ENCODE measurements at places on chromosomes 11 and 22.

DNA sequence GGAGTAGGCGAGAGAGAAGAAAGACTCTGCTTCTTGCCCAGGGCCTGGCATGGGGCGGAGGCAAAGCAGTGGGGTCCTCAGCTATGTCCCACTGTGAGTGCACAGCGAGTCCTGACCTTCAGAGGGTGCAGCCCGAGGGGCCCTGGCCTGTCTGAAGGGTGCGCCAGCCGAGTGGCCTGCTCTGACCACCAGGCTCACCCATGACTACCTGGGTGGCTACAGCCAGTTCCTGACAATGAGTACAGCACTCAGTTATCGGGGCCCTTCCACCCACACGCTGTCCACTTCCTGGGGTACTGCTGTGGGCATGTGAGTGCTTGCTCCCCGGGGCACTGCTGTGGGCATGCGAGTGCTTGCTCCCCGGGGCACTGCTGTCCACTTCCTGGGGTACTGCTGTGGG, 74.1 kb upstream of the B3GAT1 start:
- H3K27me3 ChIP-seq = peaks cover 7% of the 10 kb centered on the region
- H3K27ac ChIP-seq = peak overlapping the region; percentile 22
- no peaks in the 10 kb centered on the region for H3K36me3 ChIP-seq
- DNase-seq = no peak
- H3K4me3 ChIP-seq = no peak overlapping the region

- no peaks in the 10 kb centered on the region for H3K36me3 ChIP-seq
- peaks cover 9% of the 10 kb centered on the region for H3K27me3 ChIP-seq
Measured at GRCh38 chr22:22552630-22553029, 6.4 kb downstream of the PRAME start.

DNA sequence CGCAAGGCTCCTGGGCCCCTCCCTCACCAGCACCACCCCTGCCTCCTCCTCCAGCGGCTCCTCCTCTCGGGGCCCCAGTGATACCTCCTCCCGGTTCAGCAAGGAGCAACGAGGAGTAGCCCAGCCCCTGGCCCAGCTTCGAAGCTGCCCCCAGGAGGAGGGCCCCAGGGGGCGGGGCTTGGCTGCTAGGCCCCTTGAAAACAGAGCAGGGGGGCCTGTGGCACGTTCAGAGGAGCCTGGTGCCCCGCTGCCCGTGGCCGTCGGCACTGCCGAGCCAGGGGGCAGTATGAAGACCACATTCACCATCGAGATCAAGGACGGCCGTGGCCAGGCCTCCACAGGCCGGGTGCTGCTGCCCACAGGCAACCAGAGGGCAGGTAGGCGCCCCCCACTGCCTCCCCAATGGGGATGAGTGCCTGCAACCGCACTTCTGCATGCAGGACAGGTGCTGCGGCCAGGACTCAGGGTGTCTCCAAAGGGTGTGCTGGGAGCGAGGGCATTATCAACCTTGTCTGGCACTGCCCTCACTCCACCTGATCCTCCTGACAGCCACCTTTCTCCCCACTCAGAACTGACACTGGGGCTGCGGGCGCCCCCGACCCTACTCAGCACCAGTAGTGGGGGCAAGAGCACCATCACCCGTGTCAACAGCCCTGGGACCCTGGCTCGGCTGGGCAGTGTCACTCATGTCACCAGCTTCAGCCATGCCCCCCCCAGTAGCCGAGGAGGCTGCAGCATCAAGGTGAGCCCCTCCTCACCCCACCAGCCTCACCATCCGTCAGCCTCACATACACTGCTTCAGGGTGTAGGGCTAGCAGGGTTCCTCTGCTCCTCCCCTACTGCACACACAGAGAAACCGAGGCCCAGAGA, 10.2 kb downstream of the SMTN start:
- DNase-seq = no peak
- no peaks in the 10 kb centered on the region for H3K4me1 ChIP-seq
- H3K27ac ChIP-seq = no peak overlapping the region
- peaks cover 3% of the 10 kb centered on the region for H3K36me3 ChIP-seq

DNA sequence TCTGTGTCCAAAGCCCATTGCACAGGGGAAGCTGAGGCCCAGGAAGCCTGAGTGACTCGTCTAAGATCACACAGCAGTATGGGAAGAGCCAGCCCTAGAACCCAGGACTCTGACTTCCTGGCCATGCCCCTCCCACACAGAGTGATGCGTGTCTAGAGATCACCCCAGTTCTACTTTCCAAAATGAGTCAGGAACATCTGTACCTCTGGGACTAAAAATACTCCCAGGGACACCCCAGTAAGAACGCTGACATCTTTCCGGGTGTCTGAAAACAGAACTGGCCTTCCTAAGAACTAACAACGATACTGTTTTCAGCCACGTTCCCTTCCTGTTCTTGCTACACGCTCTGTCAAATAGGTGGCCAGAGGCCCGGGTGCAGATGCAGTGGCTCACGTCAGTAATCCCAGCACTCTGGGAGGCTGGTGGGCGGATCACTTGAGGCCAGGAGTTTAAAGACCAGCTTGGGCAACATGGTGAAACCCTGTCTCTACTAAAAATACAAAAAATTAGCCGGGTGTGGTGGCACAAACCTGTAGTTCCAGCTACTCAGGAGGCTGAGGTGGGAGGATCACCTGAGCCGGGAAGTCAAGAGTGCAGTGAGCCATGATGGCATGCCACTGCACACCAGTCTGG, 21.7 kb upstream of the PDGFB start:
- peak overlapping the region; percentile 84 for H3K27ac ChIP-seq
- H3K4me1 ChIP-seq = no peaks in the 10 kb centered on the region
- no peak overlapping the region for H3K4me3 ChIP-seq
- no peaks in the 10 kb centered on the region for H3K27me3 ChIP-seq
- no peak for DNase-seq

DNA sequence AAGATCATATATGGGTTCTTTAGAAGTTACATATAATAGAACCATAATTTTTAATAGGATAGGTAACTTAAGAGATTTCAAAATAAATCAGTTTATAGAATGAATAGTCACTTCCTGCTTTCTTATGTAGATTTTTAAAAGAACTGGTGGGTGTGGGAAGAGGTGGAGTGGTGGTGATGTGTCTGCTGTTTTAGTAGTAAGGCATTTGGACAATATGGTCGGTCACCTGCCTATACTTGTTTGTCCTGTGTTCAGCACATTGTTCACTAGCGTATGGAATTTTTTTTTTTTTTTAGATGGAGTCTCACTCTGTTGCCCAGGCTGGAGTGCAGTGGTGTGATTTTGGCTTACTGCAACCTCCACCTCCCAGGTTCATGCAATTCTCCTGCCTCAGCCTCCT, 39.3 kb downstream of the CCDC81 start:
- no peaks in the 10 kb centered on the region for H3K36me3 ChIP-seq
- no peak overlapping the region for H3K27ac ChIP-seq

- no peak overlapping the region for H3K27ac ChIP-seq
- H3K27me3 ChIP-seq = peaks cover 36% of the 10 kb centered on the region
- H3K36me3 ChIP-seq = no peaks in the 10 kb centered on the region
- DNase-seq = no peak
Measured at GRCh38 chr11:74476536-74476935, 9.2 kb upstream of the KCNE3 start.

GRCh38 chr11:40397141-40397540, 1062.3 kb downstream of the LRRC4C start:
- no peaks in the 10 kb centered on the region for H3K27me3 ChIP-seq
- no peaks in the 10 kb centered on the region for H3K4me1 ChIP-seq
- H3K4me3 ChIP-seq = no peak overlapping the region
- H3K27ac ChIP-seq = no peak overlapping the region

GRCh38 chr22:35892192-35892591, 136.4 kb downstream of the RBFOX2 start:
- no peaks in the 10 kb centered on the region for H3K4me1 ChIP-seq
- no peak for DNase-seq
- peaks cover 48% of the 10 kb centered on the region for H3K27me3 ChIP-seq
- peaks cover 12% of the 10 kb centered on the region for H3K36me3 ChIP-seq
- no peak overlapping the region for H3K4me3 ChIP-seq
- no peak overlapping the region for H3K27ac ChIP-seq

GRCh38 chr11:100942016-100942415, 187.6 kb downstream of the PGR start:
- H3K4me1 ChIP-seq = no peaks in the 10 kb centered on the region
- H3K27me3 ChIP-seq = no peaks in the 10 kb centered on the region
- DNase-seq = no peak
- H3K27ac ChIP-seq = no peak overlapping the region
- H3K4me3 ChIP-seq = no peak overlapping the region

DNA sequence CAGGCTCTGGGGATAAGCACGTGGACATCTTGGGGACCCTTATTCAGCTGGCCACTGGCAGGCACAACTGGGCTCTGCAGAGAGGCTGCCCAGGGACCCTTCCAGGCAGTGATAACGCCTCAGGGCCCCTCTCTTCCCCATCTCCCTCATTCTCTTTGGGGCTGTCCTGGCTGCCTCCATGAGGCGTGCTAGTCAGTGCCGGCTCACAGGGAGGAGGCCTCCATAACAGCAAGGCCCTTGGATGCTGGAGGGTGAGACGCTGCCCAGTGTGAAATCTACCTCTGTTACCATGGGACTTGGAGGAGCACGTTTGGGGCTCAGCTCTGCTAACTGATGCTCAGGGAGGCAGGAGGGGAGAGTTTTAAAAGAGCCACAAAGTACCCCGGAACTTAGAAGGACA, 221.3 kb downstream of the CTTN start:
- H3K27ac ChIP-seq = no peak overlapping the region
- peaks cover 5% of the 10 kb centered on the region for H3K27me3 ChIP-seq
- DNase-seq = no peak
- H3K4me1 ChIP-seq = no peaks in the 10 kb centered on the region

DNA sequence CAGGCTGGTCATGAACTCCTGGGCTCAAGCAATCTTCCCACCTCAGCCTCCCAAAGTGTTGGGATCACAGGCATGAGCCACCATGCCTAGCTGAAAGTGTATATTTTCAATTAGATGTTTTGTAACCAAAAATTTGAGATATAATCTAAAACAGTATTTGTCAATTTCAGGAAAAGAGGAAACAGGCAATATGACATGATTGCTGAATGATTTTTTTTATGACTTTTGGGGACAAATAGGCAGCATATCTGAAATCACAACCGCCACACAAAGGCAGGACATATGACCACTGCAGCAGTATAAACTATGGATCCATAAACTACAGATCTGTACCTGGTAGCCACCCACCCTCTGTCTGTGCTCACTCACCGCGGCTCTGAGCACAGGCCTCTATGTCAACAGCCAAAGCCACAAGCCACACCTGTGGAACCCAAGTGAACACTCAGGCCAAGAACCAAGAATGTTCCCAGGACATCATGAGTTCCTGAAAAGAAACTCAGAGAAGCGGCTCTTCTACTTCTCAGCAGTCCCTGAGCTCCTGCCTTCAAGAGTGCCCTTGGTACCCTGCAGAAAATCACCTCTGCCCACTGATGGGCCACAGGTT, 22.5 kb downstream of the PISD start:
- peaks cover 17% of the 10 kb centered on the region for H3K4me1 ChIP-seq
- H3K4me3 ChIP-seq = peak overlapping the region; percentile 35
- no peaks in the 10 kb centered on the region for H3K27me3 ChIP-seq
- DNase-seq = no peak
- peaks cover 39% of the 10 kb centered on the region for H3K36me3 ChIP-seq

- H3K4me1 ChIP-seq = no peaks in the 10 kb centered on the region
- no peak overlapping the region for H3K27ac ChIP-seq
- no peak overlapping the region for H3K4me3 ChIP-seq
- peaks cover 16% of the 10 kb centered on the region for H3K27me3 ChIP-seq
- DNase-seq = no peak
- peaks cover 4% of the 10 kb centered on the region for H3K36me3 ChIP-seq
Measured at GRCh38 chr11:20066013-20066782, 94.1 kb downstream of the DBX1 start.

DNA sequence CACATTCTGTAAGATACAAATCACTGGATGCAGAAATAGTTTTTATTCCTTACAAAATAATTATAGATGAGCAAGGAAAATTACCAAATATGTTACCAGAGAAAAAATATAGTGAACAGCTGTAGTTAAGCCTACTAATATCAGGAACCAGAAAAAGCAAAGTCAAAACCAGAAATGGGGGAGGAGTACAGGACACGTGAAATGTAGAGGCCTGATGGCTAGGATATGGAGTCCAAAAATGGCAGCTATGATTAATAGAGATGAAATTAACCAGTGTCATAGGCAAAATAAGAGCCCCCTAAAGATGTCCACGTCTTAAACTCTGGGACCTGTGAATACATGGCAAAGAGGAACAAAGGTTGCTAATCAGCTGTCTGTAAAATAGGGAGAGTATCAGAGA, 34.1 kb downstream of the MRE11 start:
- H3K4me1 ChIP-seq = peaks cover 4% of the 10 kb centered on the region
- no peak overlapping the region for H3K27ac ChIP-seq
- H3K36me3 ChIP-seq = peaks cover 32% of the 10 kb centered on the region
- DNase-seq = no peak
- no peak overlapping the region for H3K4me3 ChIP-seq

DNA sequence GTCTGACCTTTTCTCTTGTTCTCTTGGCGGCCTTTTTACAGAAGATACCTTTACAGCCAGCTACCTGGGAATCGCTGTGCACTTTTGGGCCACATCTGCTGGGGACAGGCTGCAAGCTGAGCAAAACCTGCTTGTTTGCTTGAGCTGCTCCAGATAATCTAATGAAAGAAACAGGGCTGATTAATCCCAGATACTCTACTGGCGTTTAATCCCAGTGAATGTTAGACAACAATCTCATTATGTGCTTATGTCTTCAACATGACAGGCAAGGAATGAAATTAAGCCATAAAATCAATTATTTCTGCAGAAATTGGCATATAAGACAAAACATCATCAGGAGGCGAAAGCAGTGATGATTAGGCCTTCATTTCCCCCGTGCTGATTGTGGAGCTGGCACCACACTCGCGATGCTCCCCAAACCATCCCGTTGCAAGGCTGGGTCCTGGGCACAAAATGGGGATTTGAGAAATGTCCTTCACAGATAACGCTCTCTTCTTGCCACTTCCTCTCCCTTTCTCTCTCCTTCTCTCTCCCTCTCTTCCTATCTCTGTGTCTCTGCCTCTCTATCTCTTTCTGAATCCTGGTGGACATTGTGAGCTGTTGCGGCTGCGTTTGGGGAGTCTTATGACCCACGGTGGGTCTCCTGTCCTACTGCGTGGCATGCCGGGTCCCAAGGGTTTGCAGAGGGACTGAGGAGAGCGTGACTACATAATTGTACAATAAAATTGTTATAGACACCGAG, 1053.8 kb downstream of the TBC1D22A start:
- H3K27me3 ChIP-seq = peaks cover 25% of the 10 kb centered on the region
- H3K36me3 ChIP-seq = no peaks in the 10 kb centered on the region
- H3K4me1 ChIP-seq = peaks cover 1% of the 10 kb centered on the region
- DNase-seq = no peak
- H3K4me3 ChIP-seq = no peak overlapping the region
